ENCODE measurements at places on chromosomes 12 and 14. TPM values are rescaled to one million over a fixed set of nuclear protein-coding genes. Genes with fewer than 3 reads are reported as not detected.

DNA sequence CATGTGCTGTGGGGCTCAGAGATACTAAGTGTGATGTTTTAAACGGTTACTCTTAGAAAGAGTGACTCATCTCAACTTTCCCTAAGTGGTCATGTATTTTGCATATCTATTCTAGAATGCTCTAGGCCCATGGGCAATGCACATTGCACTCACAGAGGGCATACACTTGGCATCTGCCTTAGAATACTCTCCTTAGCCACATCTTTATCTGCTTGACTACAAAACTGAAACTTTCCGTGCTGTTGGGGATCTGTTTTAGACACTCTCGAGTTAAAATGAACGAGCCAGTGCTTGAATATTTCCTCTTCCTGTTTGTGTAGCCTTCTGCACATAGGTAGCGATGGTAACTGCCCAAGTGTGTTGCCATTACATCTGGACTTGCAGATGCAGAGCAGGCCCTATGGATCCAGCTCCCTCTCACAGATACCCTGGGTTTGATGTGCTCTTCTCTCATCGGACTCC, 180.5 kb downstream of the CAND1 start:
- peak; percentile 29 for DNase-seq

DNA sequence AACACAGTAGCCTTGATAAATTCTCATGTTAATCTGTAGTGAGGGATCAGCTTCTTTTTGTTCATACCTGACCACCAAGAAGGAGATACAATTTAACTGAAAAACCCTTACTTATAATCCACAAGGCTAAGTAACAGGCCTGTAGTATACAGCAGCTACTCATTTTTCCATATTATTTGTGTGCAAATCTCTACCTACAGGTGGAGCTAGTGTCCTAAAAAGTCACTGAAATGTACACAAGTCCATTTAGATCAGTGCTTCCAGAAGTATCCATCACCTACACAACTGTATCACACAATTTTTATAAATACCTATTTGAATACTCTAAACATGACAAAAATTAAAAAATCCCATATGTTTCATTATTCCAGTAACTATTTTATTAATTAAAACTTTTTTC, 173.2 kb downstream of the SLC35F4 start:
- DNase-seq: no peak

Gene LTBP2
- 1.1 TPM for total RNA-seq

DNA sequence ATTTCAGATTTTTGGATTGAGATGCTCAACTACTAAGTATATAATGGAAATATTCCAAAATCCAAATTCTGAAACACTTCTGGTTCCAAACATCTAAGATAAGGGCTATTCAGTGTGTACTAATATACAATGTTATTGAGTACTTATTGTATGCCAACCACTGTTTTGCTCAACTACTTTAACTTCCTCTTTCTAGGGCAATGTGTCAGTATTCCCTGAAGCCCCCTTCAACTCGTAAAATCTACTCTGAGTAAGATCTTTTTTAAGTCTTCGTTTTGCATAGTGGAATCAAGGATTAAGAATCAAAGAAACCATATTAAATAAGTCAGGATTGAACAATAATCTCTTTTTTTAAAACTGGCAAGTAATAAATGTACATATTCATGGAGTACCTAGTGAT, 45.5 kb downstream of the SPATA7 start:
- DNase-seq: no peak

GRCh38 chr12:32897281-32897610, 669 bp upstream of the PKP2 start:
- DNase-seq: no peak

DNA sequence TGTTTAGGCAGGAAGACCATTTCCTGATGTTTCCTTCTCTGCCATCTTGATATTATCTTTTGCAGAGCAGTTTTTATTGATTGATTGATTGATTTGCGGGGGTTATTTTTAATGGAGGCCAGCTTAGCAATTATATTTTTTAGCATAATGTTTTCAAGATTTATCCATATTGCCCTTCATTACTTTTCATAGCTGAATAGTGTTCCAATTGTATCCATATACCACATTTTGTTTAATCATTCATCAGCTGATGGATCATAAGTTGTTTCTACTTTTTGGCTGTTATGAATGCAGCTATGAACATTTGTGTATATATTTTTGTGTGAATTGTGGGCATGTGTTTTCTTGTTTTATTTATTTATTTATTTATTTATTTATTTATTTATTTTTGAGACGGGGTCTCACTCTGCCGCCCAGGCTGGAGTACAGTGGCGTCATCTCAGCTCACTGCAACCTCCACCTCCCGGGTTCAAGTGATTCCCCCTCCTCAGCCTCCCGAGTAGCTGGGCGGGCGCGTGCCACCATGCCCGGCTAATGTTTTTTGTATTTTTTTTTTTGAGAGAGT, 20.9 kb upstream of the RCOR1 start:
- DNase-seq: no peak

DNA sequence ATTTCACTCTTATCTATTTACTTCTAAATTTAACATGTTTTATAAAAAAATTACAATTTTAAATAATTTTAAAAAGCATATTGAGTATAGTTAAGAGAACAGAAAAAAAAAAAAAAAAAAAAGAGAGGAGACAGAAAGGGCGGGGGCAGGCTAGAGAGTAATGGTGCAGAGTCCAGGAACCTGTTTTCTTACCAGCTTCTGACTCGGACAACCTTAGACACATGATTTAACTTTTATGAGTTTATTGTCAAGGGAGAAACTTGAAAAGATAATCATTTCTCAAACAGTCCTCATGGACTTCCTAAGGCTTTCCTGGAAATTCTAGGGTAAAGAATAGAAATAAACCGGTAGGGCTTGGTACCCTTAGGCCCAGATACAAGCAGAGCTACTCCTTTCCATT, 84.3 kb downstream of the RPS6KA5 start:
- DNase-seq: no peak
